Stimulated activated naive CD4-positive, alpha-beta T cell (primary cell): ENCODE measurements at places on chromosomes 7 and 10.

DNA sequence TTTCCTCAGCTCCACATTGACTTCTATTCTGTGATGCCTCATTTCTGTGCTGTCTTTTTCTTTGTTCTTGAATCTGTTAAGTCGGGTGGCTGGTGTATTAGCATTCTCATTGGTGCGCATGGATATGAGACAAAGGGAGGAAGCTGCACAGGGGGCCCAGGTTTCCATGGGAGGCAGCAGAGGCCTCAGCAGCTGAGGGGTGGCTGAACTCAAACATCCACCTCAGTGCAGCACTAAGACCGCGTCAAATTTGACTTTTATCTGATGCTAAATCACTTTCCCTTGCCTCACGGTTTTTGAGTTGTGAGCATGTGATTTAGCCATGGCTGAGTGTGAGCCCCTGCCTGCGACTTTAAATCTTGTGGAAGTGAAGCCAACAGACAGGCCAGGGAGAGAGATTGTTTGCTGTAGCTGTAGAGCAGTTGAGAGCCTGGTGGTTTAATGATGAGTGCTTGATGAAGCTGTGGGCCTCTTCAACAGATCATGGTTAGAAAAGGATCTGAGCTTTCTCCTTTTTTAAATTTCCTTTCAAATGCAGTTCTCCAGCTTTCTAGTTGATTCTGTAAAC is 193.3 kb upstream of the ZNF804B start:
- DNase-seq, result no peak

DNA sequence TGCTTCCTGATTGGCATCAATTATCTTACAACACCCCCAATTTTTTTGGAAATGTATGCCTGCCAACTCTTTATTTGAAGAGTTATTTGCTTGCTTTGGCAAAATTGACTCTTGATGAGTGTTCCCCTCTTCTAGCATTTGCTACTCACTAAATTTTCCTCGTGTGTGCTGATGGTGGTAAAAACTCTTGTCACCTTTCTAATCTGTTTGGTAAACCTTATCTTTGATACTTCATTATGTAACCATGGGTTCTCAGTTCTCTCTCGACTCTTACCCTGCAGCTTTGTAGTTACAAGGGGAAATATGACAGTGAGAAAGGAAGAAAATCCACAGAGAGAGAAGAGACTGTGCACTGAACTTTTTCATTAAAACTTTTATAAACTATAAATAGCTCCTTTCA is 102.5 kb downstream of the CDK14 start:
- DNase-seq, result no peak

DNA sequence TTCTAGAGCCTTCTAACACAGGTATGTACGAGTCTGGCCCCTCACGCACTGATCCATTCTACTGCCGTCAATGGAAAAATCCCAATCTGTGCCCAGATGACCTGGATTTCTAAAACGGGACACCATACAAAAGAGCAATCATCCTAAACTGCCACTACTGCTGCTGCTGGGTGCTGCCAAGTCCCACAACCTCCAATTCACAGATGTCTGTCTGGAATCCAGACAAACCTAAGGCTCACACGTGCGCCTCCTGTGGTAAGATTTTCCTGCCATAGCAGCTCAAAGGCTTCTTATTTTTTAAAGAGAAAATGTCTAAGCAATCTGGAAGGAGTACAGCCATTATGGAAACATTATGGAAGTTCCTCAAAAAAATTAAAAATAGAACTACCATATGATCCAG is 40.9 kb downstream of the JCAD start:
- DNase-seq, result no peak

DNA sequence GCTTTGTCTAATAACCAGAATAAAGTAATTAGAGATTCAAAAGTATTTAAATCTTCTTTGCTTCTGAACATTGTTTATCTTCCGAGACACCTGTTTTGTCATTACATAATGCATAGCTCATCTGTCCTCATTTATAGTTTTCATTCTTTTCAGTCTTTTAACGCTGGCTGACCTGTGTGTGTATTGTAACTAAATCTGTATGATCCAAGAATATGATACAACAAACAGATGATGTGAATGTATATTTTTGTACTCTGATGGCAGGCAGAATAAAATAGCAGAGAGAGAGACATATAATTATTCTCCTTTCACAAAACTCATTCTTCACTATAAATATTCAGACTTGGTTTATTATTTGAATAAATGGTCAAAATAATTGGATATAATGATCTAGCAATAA is 80.6 kb downstream of the ORC5 start:
- no peak for DNase-seq

DNA sequence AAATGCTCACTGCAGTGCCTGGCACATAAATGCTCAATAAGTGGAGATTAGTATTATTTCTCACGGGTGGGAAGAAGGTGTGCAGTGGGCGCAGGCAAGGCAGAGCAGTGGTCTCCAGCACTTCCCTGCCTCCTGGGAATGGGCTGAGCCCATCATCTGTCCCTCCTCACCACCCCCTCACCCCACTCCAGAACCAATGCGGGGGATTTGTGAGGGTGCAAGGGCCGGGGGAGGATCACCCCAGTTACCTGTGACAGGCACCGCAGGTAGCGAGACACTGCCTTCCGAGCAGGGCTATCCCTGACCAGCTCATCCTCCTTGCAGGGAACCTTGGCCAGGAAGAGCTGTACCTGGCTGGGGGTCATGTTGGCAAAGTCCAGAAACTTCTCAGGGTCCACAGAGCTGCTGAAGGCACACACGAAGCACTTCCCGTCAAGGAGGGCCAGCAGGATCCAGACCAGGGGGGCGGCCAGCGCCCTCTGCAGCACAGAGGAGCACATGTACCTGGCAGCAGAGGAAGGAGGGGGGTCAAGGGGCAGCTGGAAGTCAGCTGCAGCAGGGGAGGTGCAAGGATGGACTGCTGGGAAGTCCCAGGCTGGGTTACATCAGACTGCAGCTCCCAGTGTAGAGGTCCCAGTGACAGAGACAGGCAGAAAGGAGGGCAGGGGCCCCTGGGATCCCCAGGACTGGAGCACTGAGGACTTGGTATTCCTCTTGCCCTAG is 2.8 kb downstream of the CALHM3 start:
- DNase-seq, result no peak

DNA sequence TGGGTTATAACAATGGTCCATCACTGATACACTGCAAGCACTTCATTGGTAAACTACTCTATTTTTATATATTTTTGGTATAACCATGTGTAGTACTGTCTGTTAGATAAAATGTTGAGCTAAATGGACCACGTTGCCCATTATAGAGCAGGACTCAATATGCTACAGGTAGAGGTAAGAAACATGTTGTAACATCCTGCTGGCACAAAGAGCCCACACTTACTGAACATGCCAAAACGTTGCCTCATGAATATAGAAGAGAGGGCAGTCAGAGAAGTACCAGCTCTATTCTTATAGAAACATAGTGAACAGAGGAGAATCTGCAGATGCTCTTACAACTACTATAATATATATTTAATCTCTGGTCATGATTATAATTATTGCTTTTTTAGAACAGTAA is 18.4 kb upstream of the MET start:
- DNase-seq, result no peak

DNA sequence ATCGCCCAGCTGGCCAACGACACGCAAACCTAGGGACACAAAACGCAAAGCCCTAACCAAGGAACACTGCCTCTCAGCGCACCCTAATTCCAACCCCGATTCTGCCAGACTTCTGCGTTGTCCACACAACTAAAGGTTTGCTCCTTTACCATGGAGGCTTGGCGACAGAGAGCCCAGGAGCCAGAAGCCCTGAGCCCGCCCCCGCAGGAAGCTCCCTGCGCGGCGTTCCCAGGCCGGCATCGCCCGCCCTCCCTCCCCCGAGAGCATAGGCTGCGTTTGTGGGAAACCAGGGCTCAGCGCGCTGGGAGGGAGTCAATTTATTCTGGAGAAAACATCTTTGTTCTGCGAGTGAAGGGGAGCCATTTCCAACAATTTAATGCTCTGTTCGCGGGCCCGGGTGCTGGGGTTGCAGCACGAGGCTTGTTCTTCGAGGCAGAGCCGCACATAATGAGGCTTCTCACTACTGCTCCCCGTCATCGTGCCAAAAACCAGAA is 103.9 kb downstream of the GRID1 start:
- DNase-seq, result no peak

- DNase-seq, result no peak
Observed at GRCh38 chr7:24793982-24794648, 36.9 kb upstream of the GSDME start.

GRCh38 chr7:122988333-122988732 is 7.2 kb downstream of the TAS2R16 start:
- no peak for DNase-seq

- DNase-seq, result no peak
Observed at GRCh38 chr7:150897502-150898474, 45.5 kb downstream of the AOC1 start.

GRCh38 chr7:28986765-28987110 is 28.6 kb upstream of the TRIL start:
- DNase-seq, result no peak

- DNase-seq, result no peak
Observed at GRCh38 chr10:13953371-13953770, 366.6 kb downstream of the PRPF18 start.

DNA sequence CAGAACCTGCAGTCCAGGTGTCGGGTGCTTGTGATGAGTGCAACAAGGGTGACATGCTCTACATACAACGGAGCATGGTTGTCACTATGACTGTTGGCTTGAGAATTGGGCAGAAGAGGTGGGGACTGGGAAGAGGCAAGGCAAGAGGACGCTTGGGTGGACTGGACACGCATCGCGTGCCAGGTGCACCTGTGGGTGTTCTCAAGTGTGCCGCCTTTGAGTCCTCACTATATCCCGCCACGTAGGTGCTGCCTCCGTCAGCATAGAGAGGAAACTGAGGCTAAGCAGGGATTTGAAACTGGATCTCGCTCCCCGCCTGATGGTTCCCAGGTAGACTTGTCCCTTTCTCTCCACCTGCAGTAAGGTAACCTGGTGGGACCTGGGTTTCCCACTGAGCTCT is 27.2 kb downstream of the CDH23 start:
- DNase-seq, result no peak

GRCh38 chr7:111987115-111987826 is 218.9 kb downstream of the DOCK4 start:
- DNase-seq, result no peak

DNA sequence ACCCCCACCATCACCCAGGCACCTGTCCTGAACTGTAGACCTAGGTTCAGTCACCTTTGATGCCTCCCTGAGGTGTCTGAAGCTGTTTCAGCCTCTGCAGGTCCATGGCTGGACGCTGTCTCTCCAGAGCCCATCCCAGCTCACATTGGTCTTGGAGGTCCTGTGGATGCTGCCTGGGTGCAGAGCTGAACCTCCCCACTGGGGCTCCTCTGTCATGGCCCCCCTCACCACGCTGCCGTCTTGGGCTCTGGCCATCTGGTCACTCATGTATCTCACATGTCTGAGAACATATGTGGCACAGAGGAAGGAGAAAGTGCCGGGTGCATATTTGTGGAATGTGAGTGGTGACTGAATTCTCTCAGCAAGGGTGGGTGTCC is 108.9 kb downstream of the NKX6-2 start:
- no peak for DNase-seq

GRCh38 chr7:714251-714671 is 12.2 kb upstream of the DNAAF5 start:
- DNase-seq, result no peak

- DNase-seq, result no peak
Observed at GRCh38 chr7:29019387-29019786, 61.3 kb upstream of the TRIL start.

- DNase-seq, result no peak
Observed at GRCh38 chr10:97659589-97659988, 19.1 kb downstream of the PI4K2A start.

- DNase-seq, result no peak
Observed at GRCh38 chr7:52146871-52147634, 830.4 kb upstream of the COBL start.

DNA sequence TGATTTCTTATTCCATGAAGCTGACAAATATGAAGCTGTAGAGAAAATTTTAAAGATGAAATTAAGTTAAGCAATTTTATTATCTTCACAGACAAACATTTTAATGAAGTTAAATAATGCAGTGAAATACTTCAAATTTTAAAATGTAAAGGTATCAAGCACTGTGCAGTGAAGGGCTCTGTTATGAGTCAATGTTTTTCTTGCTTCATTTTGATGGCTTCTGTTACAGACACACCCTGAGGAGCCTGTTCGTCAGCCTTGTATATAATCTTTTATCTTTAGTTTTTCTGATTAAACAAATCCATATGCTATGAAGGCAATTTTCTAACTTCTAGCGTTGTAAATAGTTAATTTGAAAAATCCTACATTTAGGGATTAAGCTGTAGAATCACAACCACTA is 18.5 kb downstream of the VSTM2A start:
- no peak for DNase-seq

- DNase-seq, result no peak
Observed at GRCh38 chr10:131113709-131114291, 197.7 kb downstream of the TCERG1L start.

- no peak for DNase-seq
Observed at GRCh38 chr7:128793181-128793547, 1.4 kb downstream of the CCDC136 start.

DNA sequence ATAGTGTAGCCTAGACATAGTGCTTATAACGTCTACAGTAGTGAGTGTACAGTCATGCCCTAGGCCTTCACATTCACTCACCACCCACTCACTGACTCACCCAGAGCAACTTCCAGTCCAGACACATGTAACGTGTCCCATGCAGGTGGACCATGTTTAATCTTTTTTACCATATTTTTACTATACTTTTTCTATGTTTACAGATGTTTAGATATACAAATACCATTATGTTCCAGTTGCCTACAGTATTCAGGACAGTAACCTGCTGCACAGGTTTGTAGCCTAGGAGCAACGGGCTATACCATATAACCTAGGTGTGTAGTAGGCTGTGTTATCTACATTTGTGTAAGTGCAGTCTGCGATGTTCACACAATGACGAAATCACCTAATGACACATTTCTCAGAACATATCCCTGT is 11.0 kb downstream of the MPP7 start:
- DNase-seq, result no peak

GRCh38 chr7:41809529-41809939 is 106.6 kb upstream of the INHBA start:
- DNase-seq, result no peak

GRCh38 chr10:71345694-71346093 is 26.6 kb downstream of the SLC29A3 start:
- no peak for DNase-seq

DNA sequence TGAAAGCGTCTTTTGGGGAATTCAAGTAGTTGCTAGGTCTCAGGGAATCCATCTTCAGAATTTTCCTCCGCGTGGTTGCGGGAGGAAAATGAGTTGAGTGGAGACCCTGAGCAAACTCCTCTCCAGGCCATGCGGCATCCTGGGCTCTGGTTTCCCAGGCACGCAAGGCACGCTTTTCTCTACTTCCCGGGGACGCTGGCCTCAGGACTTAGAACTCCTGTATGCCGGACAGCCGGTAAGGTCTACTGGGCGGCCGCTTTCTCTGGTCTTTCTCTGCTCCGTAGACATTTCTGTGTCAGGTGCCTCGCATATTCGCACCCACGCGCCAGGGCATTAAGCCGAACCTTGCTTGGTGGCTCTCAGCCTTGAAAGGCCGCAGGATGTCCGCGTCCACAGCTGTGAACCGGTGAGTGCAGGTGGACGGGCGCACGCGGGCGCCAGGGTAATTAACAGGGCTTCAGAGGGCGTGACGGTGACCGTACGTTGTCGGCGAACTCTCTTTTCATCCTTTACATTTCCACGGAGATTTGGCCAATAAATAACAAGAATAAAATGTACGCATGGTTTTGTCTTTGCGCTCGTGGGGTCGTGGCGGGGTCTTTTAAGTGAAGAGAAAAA is 992 bp upstream of the RBM20 start:
- peak; percentile 43 for DNase-seq
